ENCODE measurements at places on chromosomes 2 and 18.

DNA sequence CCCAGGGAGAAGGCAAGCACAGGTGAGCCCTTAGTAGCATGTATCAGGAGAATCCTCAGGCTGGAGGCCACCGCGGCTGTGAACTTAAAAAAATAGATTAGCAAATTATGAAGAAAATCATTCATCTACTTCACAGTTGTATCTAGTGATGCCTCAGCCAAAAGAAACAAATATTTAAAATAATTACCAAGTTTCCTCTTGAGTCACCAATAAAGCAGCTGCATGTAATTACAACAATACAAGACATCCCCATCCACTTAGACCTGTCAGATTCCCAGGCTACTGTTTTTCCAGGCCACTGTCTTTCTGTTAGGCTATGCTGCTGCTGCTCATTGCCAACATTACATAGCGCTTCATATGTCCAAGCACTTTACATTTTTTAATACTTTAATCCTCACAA, 54.6 kb upstream of the PHLPP1 start:
- peak; percentile 85 for DNase-seq

DNA sequence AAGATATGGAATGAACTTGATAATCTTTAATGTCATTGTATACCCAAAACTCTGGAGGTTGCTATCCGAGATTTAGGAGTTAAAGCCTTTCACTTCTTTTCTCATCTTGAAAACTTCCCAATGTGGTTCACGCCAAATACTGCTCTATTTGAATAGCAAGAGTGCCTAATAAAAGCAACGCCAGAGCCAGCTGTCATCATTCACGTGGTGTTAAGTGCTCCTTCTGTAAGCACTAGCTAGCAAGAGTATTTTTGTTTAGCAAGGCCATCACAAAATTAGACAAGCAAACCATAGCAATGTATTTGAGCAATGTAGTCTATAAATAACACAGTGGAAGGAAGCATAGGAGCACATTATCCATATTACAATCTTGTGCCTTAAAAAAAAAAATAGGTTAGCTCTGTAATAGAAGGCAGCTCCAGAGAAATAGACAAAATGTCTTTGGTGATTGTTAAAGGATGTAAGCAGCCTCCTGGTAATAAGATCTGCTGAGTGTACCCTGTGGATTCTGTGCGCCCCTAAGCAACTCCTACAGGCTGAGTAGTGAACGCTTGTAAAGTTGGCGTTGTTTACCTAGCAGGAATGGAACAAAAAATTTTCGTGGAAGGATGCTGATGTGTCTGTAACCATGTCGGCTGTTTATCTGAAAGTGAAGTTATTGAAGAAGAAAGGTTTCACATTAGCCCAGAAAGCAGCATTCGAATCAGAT, 518.0 kb downstream of the CNTNAP5 start:
- no peak for DNase-seq

GRCh38 chr2:20755132-20755800, 67.6 kb downstream of the LDAH start:
- DNase-seq, result no peak

- no peak for DNase-seq
These were observed 21.9 kb upstream of the ALPI start for GRCh38 chr2:232434091-232434490.
